ENCODE measurements at places on chromosomes 12 and 14.
A peak's percentile ranks its signal among the peaks of the same experiment; 100 is the strongest.

GRCh38 chr12:16552301-16552700 is 53.7 kb downstream of the LMO3 start:
- DNase-seq = no peak

DNA sequence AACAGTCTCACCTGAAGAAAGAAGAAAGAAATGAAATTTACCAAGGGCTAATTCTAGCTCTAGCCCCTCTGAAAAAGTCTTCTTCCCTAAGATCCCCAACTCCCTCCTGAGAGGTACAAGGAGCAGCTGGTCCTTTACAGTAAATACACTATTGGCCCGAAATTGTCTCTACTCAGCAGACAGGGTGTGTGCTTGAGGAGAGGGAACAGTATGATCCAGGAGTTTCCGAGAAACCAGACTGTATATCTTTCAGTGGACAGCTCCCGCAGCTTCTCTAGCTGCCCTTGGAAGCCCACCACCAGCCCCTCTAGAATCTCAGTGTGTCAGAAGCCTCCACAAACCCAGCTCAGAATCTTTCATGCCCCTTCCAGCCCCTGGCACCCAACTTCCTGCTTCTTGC is 8.1 kb downstream of the GPR84 start:
- DNase-seq = no peak

GRCh38 chr14:33734387-33734786 is 216.5 kb downstream of the EGLN3 start:
- DNase-seq = no peak

DNA sequence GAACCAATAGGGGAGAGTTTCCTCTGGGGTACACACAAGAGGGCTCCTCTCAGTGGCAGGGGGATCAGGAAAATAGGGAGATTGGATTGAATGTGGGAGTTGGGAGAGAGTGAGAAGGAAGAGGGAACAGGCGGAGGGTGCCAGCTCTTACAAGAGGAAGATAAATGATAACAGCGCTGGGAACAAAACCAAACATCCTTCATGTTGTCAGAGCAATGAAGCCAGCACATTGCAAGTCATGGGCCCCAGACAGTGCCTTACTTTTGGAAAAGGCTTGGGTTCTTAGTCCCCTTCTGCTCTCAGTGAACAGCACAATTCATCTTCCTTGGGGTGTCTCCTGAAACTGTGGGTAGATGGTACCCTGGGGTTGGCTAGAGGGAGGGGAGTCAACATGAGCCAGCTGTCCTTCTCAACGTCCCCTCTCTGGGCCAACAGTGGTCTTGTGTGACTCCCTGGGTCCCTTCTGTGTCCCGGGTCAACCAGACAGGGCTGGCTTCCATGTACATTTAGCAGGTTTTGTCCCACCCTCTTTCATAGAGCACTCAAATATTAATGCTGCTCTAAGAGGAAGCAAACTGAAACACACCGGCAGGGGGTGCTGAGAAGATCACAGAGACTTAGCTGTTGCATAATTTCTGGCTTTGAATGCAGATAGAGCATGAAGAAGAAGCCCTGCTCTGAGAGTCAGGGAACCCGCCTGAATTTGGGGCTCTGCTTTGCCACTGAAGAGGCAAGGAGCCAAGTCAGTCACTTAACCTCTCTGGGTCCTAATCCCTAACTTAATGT is 138.5 kb downstream of the ESRRB start:
- DNase-seq = no peak

DNA sequence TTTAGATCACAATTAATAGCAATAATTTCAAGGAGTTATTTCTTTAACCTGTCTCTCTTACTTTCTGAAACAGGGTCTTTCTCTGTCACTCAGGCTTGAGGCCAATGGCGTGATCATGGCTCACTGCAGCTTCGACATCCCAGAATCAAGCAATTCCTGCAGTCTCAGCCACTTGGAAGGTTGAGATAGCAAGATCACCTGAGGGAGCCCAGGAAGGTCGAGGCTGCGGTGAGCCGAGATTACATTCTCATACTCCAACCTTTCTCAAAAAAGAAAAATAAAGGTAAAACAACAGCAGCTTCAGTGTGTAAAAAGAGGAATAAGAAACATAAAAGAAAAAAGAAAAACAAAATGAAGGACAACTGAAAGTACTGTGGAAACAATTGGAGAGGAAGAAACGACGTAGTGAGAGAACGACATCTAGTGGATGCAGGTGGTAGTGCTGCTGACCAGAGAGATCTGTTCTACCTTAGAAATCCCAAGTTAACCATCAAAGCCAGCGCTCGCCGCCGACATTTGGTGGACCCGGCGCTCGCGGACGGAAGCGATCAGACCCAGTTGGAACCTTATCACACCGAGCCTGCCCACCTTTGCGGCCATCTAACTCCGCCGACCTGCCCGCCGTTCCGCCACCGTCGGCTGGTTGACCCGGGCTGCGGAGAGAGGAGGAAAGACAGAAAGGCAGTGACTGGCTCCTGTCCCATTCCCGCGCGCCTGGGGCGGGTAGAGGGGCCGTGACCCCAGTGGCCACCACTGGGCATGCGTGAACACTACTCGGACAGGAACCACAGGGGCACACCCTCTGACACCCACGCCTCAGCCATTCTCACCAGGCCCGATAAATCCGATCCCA is 196.1 kb downstream of the ALG10 start:
- peak; percentile 54 for DNase-seq

DNA sequence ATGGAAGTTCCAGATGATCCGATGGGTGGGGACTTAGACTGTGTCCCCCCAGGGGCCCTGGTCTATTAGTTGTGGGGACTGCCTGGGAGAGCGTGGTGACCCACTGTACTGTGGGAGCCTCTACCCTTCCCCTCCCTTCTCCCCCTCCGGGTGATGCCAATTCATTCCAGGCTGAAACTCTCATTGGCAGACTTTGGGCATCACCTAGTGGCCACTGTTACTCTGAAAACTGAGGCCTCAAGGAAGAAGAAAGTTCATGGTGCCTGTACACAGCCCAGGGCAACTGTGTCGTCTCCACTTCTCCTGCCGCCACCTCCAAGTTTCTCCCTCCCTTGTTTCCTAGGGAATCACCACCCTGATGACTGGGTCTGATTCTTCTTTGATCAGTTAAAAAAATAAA is 173.6 kb upstream of the ALG10B start:
- no peak for DNase-seq

- DNase-seq = peak; percentile 53
These were observed 43.7 kb downstream of the DDX11 start for GRCh38 chr12:31117203-31118011.

- no peak for DNase-seq
These were observed 995.7 kb downstream of the FLRT2 start for GRCh38 chr14:86525673-86526072.

DNA sequence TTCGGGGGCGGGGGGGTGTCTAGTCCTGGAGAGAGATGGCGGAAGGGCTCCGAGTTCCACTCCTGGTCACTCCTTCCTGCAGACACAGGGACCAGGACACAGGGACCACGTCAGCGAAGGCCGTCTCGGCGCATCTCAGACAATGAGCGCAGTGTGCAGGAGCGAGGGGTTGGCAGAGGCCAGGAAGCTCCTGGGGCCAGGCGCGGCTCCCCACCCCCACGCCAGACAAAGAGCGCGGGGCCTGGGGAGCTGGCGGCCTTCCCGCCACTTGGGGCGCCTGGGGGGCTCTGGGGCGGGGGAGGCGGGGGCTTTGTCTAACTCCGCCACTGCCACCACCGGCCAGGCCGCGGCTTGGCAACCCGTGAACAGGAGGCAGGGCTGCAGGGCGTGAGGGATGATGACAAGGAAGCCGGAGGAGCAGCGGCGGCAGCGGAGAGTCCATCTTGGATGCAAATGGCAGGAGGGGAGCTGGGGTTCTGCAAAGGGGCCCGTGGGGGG is 2.2 kb downstream of the CDK2AP1 start:
- no peak for DNase-seq

- DNase-seq = no peak
These were observed 39.9 kb downstream of the BCL11B start for GRCh38 chr14:99231850-99232713.

- no peak for DNase-seq
These were observed 142.8 kb downstream of the VRK1 start for GRCh38 chr14:96940009-96940408.

GRCh38 chr12:95336387-95337067 is 118.9 kb downstream of the VEZT start:
- no peak for DNase-seq

GRCh38 chr12:76049575-76050251 is 18.1 kb upstream of the PHLDA1 start:
- no peak for DNase-seq

DNA sequence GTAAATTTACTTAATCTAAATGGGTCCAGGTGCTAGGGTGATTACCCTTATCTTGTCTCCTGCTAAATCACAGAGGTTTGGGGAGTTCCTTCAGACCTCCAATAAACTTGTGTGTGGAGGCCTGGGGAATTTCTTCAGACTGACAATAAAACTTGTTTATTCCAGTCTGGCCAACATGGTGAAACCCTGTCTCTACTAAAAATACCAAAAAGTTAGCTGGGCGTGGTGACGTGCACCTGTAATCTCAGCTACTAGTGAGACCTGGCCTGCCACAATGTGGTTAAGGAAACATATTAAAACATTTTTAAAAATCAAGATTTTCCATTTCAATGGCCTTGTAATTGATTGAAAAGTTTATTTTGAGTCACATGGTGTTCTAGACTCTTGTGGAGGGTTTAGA is 126.9 kb upstream of the FGD4 start:
- DNase-seq = no peak

- no peak for DNase-seq
These were observed 15.0 kb upstream of the PPP1R13B start for GRCh38 chr14:103862393-103862782.

Measured in CD4-positive, alpha-beta T cell treated with Interleukin-6 at 100 ng/mL for 8 hours (primary cell).